ENCODE measurements at places on chromosomes 12 and 14. TPM values are rescaled to one million over a fixed set of nuclear protein-coding genes. Genes with fewer than 3 reads are reported as not detected.

DNA sequence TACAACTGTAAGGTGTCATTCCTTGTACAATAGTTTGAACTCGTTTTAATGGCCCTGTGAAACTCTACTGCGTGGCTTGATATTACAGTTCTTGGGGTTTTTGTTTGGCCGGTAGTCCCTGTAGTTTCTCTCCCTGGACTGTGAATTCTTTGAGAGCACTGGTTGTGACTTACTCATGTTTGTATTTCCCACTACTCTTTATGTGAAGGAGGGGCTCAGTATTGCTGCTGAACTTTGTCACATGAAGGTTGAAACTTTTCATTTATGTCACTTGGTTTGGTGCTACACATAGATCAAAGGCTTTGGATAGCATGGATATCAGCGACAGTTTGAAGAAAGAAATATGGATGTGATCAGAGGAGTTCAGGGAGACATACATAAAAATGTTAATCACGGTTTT lies 1.5 kb upstream of the POU6F1 start:
- H3K4me1 ChIP-seq = no peaks in the 10 kb centered on the region
- H3K27ac ChIP-seq = no peak overlapping the region
- no peaks in the 10 kb centered on the region for H3K27me3 ChIP-seq
- peaks cover 2% of the 10 kb centered on the region for H3K36me3 ChIP-seq

DNA sequence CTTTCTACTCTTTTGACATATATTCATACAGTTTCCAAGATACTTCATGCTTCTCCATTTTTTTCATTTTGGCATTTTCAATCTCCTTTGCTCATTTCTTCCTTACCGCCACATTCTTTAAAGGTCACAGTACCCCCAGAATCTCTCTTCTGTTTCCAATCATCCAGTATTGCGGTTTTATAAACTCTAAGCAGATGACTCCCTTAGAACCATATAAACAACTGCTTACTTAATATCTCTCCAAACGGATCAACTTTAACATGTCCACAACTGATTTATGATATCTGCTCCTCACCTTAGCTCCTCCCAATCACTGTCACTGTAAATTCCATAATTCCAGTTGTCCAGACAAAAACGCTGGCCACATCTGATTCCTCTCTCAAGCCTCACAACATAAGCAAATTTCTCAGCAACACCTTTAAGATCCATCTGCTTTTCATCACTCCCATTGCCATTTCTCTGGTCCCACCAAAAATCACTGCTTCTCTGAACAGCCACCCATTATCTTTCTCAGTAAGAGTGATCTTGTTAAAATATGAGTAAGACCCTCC lies 49.6 kb downstream of the HNRNPC start:
- DNase-seq = no peak
- H3K4me1 ChIP-seq = no peaks in the 10 kb centered on the region
- H3K36me3 ChIP-seq = peaks cover 94% of the 10 kb centered on the region
- no peaks in the 10 kb centered on the region for H3K27me3 ChIP-seq

DNA sequence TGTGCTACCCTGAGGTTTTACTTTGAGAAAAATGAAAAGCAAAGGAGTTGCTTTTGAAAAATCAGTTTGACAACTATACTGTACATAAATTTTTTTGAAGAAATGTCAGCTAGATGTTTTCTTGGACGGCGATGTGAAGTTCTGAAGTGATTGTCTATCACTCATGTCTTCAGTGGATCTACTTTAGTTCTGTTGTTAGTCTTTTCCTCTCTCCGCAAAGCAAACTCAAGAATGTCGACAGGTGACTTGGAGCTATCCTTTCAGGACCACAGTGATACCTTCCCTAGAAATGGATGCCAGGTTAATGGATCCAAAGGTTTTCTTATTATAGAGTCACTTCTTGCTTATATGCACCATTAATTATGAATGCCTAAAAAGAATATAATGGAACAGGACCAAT lies 1.2 kb downstream of the PTPRO start:
- H3K27ac ChIP-seq = no peak overlapping the region
- no peaks in the 10 kb centered on the region for H3K36me3 ChIP-seq
- H3K4me3 ChIP-seq = peak overlapping the region; percentile 88
- DNase-seq = no peak
- H3K4me1 ChIP-seq = no peaks in the 10 kb centered on the region
- no peaks in the 10 kb centered on the region for H3K27me3 ChIP-seq

DNA sequence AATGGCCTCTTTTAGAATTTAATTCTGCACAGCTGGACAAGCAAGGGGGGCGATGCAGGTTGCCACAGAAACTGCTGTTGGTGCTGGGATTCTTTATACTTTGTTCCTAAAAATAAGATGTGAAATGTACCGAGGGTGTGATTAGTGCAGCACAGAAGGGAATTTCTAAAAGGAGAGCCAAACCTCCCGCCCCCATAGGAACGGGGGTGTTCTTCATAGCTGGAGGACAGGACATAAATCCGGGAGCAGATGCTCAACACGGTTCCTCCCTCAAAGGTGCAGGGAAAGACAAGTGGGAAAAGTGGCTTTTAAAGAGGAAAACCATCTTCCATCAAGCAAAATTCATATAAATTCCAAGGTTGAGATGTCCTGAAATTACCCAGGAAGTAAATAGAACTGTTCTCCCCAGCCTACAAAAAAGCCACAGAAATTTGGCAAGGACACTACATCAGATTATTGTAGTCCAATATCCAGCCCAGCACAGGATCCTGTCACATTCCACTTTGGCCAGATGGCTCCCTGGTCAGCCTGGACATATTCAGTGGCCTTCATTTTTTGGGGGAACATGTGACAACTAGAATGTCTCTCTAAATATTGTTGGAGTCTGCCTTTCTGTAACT lies 51.4 kb upstream of the TMX1 start:
- no peaks in the 10 kb centered on the region for H3K36me3 ChIP-seq
- no peak overlapping the region for H3K4me3 ChIP-seq
- no peaks in the 10 kb centered on the region for H3K4me1 ChIP-seq
- no peaks in the 10 kb centered on the region for H3K27me3 ChIP-seq
- DNase-seq = no peak
- no peak overlapping the region for H3K27ac ChIP-seq

DNA sequence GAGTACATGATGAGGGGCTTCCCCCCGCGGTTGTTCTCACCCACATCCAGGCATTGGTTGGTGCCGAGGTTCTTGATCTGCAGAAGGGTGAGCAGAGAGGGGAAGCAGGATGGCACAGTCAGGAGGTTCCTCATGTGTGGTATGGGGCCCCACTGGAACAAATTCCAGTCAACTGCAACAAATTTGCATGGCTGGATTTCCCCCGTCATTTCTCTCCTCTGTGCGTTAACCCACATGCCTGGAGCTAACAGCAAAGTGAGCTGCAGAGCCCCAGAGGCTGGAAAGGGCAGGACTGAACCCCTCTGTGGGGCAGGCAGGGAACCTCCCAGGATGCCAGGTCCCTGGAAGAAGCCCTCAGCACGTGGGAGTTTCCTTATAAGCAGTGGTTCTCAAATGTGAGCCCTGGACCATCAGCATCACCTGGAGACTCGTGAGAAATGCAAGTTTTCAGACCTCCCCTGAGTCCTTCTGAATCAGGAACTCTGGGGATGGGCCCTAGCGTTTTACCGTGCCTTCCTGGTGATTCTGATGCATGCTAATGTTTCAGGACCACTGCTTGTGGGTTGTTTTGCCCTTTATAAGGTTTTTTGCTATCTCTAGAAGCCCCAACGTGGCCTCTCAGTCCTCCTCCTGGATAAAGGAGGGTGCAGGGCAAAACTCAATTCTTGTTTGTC lies 11.0 kb upstream of the CELA1 start:
- no peak overlapping the region for H3K27ac ChIP-seq
- H3K36me3 ChIP-seq = peaks cover 31% of the 10 kb centered on the region
- no peaks in the 10 kb centered on the region for H3K4me1 ChIP-seq
- H3K4me3 ChIP-seq = no peak overlapping the region
- DNase-seq = no peak

DNA sequence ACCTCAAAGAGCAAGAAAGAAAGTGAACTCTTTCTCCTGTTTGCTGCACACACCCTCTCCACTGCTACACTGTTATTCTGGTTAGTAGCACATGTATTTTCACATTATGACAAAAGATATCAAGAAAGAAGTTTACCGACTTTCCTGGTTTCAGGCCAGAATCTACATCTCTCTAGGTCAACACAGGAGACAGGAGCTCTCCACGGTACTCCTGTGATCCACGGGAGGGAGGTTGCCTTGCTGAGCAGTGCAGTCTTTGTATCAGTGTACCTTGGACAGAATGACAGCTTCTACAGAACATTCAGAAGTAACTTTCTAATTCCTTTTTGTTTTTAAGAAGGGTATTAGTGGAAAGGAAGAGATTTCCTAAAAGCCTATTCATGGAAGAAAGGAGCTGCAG lies 805.6 kb downstream of the NRXN3 start:
- H3K4me1 ChIP-seq = no peaks in the 10 kb centered on the region
- H3K4me3 ChIP-seq = no peak overlapping the region
- no peaks in the 10 kb centered on the region for H3K36me3 ChIP-seq
- no peak for DNase-seq
- H3K27ac ChIP-seq = no peak overlapping the region

GRCh38 chr12:3199551-3200031 lies 122.4 kb downstream of the TSPAN9 start:
- H3K27ac ChIP-seq = no peak overlapping the region
- H3K36me3 ChIP-seq = 0 out of 2 replicates have a peak, but pooled peaks cover 4% of the 10 kb centered on the region
- DNase-seq = no peak
- H3K27me3 ChIP-seq = peaks cover 13% of the 10 kb centered on the region
- peaks cover 1% of the 10 kb centered on the region for H3K4me1 ChIP-seq
- H3K4me3 ChIP-seq = peak overlapping the region; percentile 71

- H3K36me3 ChIP-seq = 0 out of 2 replicates have a peak, but pooled peaks cover 1% of the 10 kb centered on the region
Observed at GRCh38 chr14:28348797-28349196, 417.8 kb upstream of the FOXG1 start.

DNA sequence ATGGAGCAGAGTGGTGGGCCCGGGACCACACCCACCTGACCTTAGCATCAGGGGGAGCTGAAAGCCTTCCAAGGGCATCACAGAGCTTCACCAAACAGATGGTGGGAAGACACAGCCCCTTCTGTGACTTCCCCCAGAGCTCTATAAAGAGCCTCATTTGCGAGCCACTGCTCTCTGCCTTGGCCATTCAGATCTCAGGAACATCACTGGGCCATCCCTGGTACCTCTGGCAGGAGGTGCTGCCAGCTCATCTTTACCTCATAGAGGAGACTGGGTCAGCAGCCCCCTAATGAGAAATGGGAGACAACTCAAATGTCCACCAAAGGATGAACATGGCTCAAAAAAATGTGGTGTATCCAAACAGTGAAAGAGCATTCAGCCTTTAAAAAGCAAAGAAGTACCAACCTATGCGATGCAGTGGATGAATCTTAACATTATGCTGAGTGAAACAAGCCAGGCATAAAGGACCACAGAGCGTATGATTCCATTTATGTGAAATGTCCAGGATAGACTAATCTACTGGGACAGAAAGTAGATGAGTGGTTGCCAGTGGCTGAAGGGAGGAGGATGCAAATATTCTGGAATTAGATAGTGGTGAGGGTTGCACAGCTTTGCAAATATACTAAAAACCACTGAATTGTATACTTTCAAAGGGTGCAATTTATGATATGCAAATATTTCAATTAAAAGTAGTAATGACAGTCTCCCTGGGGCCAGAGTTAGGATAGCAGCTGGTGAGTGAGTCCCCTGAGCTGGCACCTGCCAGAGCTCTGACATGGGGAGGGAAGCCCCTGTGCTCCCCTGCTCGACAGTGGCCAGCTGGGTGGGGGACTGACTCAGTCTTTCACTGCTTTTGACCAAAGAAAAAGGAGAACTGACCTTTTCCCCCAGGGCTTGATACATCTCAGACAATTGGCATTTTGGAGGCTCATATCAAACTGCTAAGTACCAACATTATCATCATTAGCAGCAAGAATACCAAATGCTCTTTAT lies 116.6 kb downstream of the GCH1 start:
- H3K27ac ChIP-seq = no peak overlapping the region
- no peaks in the 10 kb centered on the region for H3K4me1 ChIP-seq
- H3K36me3 ChIP-seq = 0 out of 3 replicates have a peak, but pooled peaks cover 2% of the 10 kb centered on the region
- no peak for DNase-seq
- H3K4me3 ChIP-seq = no peak overlapping the region

DNA sequence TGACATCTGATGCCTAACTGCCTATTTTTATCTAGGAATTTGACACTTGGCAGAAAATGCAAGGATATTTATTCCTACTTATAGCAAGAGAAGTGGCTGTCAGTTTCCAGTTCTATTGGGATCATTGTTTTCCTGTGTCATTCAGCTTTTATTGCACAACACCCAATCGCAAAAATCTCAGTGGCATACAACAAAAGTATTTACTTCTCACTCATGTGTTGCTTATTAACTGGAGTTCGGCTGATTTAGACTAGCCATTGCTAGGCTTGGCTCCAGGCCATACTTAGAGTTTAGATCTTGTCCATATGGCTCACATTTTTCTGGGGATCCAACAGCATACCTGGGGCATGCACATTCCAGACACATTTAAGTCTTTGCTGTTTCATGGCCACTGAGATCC lies 218.6 kb upstream of the SYT1 start:
- H3K4me3 ChIP-seq = no peak overlapping the region
- no peak for DNase-seq
- no peak overlapping the region for H3K27ac ChIP-seq
- H3K27me3 ChIP-seq = peaks cover 12% of the 10 kb centered on the region
- H3K4me1 ChIP-seq = no peaks in the 10 kb centered on the region

- no peak overlapping the region for H3K4me3 ChIP-seq
- no peak for DNase-seq
- H3K27ac ChIP-seq = no peak overlapping the region
- no peaks in the 10 kb centered on the region for H3K4me1 ChIP-seq
Observed at GRCh38 chr14:24965934-24966578, 83.9 kb downstream of the STXBP6 start.

DNA sequence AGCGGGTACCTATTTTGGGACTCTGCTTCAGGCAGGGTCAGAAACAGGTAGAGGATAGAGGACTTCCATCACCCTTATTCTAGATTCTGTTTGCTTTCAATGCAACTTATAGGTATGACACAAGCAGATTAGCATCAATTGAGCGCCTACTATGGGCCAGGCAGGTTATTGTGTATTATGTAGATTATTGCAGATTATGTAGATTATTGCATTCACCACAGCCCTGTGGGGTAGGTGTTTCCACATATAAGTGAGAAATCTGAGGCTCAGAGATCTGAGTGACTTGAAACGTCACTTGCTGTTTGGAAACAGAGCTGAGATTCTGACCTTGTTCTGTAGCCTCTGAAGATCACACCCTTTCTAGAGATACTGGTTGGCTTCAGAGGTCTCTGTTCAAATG lies 25.7 kb upstream of the SERPINA4 start:
- no peak for DNase-seq
- no peaks in the 10 kb centered on the region for H3K27me3 ChIP-seq
- no peak overlapping the region for H3K4me3 ChIP-seq
- no peaks in the 10 kb centered on the region for H3K4me1 ChIP-seq
- H3K36me3 ChIP-seq = no peaks in the 10 kb centered on the region

ARHGEF40 gene
- 71.4 TPM for total RNA-seq

LIN7A gene
- total RNA-seq = 18.4 TPM

P2RX7 gene
- total RNA-seq = 0.09 TPM

CCDC177 gene
- 6.2 TPM for total RNA-seq

TAS2R9 gene
- total RNA-seq = not detected

OVCH1 gene
- total RNA-seq = not detected

SLC39A5 gene
- 0.15 TPM for total RNA-seq

INHBE gene
- 10.1 TPM for total RNA-seq

LTBP2 gene
- 0.75 TPM for total RNA-seq

GARIN6 gene
- total RNA-seq = not detected

NFATC4 gene
- 46.4 TPM for total RNA-seq

NANOG gene
- 211 TPM for total RNA-seq

Data from H9 (cell line).